ENCODE measurements at places on chromosomes 13 and 19.

GRCh38 chr19:6501740-6502648 lies at the start of gene TUBB4A:
TSS of gene TUBB4A (minus strand) at chr19:6502309. CDS start at chr19:6502212, 97 bp downstream.
- peak; percentile 65 for DNase-seq

- DNase-seq = no peak
Measured at GRCh38 chr13:100140441-100140840, 51.5 kb downstream of the PCCA start.

GRCh38 chr13:74770361-74770760 lies 636.2 kb upstream of the KLF12 start:
- DNase-seq = peak; percentile 16

DNA sequence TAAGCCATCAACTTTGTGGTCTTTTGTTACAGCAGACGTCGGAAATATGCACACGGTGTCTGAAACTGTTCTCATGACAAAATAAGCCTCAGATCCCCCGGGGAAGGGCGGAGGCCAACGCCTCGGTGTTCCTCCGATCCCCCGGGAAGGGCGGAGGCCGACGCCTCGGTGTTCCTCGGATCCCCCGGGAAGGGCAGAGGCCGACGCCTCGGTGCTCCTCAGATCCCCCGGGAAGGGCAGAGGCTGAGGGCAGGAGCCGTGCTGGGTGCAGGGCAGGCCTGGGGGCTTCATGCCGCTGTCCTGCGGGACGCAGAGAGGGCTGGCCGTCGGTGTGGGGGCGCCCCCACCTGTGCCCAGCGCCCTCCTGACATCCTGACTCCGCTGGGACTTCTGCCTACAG lies 4.7 kb downstream of the FGF22 start:
- DNase-seq = no peak
